ENCODE measurements at places on chromosomes 2 and 18.

DNA sequence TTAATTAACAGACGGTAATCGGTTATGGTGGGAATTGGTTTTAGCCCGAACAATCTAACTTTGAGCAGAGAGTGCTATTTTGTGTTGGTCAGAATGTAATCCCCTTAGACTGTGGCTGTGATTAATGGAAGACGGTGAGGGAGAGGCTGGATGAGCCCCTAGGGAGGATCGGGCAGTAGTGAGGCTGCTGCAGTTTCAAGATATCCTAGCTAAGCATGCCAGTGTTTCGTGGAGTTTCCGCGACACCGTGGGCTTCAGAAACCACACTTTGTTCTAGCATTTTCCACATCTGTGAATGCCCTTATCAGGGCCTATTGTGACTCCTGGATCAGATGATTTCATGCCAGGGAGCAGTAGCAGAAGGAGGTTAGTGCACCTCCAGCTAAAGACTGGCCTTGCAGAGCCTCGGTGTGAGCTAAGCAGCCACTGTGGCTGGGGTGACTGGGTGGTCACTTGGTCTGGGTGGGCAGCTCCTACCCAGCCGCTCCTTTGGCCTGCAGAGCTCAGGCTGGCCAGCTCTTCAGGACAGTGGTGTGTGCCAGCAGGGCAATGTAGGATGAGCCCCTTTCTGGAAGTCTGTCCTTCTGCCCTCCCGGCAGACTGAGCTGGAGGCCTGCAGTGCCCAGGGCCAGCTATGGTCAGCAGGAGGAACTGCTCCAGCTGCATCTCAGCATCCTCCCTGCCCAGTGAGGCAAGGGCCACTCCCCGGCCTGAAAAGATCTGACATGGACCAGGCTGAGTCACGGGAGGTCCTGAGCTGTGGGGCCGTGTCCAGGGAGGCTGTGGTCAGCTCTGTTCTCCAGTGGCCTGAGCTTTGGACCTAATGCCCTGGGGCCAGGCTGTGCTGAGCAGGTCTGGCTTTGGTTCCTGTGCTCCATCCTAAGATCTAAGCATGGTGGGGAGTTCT lies 142.6 kb upstream of the GPC1 start:
- DNase-seq, result no peak

DNA sequence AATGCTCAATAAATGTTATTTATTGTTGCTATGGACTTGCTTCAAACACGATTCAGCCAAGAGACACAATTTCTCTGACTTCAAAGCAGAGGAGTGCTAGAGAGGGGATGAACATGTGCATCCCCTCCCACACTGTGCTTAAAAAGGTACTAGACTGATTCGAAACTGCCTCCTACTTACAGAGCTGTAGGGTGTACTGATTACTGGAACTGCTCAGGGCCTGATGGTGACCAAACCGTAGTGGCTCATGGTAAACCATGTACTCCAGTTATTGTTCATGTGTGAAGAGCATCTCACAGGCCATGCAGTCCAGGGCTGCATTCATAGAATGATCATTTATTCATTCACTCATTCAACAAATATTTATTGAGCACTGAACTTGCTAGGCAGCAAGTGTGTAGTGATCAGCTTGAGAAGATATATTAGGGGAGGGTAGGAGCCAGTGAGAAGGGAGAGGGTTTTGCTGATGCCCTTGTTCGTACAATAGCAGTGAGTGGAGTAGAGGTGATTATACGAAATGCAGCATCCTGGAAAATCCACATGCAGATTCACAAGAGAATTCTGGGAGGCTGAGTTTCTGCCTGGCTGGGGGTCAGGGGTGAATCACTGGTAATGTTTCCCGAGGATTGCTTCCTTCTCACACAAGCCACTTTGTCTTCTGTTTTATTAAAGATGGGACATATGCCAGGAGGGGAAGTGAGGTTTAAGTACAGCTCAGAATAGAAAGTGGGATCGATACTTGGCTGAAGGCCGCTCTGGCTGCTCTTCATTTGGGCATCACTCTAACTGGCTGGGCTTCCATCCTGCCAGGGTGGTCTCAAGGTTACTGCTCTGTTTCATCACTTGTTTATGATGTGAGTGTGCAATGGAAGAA lies 245.4 kb downstream of the RAD51AP2 start:
- DNase-seq, result no peak

- no peak for DNase-seq
These were observed 84.2 kb downstream of the LRRFIP1 start for GRCh38 chr2:237711458-237712150.

- no peak for DNase-seq
These were observed 115.1 kb upstream of the GULP1 start for GRCh38 chr2:188176620-188177019.

GRCh38 chr18:45361125-45361851 lies 254.0 kb upstream of the SLC14A2 start:
- no peak for DNase-seq

All from T-helper 2 cell (primary cell).